AML-193 (cell line): ENCODE measurements at places on chromosomes 2 and 18.

DNA sequence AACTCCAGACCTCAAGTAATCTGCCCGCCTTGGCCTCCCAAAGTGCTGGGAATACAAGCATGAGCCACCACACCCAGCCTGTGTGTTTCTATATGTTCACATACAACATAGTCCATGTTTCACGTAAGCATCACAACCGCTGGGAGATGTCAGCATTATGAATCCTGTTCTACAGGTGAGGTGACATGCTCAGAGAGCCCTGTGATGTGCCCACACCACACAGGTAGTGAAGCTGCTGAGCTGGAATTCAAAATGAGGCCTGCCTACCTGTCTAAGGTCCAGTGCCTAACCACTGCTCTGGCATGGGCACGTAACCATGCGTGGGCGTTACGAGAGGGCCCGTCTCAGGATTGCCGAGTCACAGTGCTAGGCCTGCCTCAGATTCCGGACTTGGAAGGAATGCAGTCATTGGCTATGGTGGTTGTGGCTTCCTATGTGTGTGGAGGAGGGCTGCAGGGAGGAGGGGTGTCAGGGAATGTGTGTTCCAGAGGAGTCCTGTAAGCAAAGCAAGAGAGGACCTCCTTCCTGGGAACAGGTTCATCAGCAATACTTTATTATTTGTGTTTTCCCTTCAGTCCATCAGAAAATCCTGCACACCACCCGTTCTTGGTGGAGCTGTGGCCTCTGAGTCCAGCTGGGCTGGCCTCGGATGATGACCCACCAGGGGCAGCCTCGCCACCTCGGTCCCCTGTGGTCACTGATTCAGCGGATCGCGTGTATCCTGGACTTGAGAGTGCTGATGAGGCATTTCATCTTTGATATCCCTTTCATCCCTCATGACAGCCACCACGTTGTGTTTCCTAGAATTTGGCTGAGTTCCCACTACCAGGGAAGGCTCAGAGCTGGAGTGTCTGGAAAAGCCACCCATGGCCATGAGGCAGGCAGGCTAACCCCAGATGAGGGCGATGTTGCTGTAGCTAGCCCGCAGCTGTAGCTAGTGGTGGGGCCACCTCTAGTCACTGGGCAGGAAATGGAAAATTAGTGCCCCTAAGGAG lies 31.1 kb downstream of the HK2 start:
- DNase-seq: no peak

DNA sequence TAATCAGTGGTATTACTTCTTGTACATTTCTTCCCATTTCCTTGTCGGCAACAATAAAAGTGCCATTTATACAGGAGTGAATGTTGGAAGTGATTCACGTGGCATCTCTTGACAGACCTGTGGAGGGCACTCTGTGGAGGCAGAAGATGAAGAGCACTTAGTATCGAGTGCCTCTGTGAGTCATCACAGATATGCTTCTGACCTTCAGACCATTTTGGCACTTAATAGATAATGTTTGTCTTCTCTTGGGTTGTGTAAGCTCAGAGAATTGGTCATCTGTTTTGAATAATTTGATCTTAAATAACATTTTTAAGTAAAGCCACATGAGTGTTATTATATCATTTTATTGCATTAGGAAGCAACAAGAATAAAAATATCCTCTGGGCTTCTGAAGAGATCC lies 305.5 kb downstream of the PTPRM start:
- DNase-seq: no peak

DNA sequence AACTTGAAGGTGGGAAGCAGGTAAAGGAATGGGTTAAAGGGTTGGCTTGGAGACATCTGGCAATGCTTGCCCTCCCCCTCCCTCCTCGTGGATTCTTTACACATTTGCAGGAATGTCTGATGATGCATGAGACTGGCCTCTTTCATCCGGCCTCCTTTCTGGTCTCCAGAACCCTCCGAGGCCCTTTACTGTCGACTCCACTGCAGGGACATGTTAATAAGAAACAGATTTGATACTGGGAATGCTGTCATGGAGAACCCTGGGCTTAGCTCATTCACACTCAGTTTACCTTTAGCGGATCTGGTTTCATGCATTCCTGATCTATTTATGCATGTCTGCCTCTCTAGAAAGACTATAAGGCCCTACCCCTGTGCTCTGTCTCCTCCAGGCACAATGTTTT lies 238.7 kb downstream of the TGIF1 start:
- DNase-seq: no peak

DNA sequence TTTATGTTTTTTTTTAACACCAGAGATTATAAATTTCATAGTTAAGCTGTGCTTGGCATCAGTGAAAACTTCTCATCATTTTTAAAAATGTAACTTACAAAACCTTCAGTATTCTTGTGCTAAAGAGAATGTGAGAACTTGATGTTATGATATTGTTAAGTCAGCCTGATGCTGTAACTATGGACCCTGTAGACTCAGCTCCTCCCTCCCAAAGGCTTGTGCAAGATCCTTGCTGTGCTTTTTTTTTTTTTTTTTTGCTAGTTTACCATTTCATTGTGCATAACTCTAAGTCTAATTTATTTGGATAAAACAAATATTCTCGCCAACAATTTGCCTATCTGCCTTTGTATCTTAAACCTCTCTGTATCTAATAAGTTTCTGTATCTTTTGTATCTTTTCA lies 12.9 kb upstream of the TFPI start:
- DNase-seq: peak; percentile 54

DNA sequence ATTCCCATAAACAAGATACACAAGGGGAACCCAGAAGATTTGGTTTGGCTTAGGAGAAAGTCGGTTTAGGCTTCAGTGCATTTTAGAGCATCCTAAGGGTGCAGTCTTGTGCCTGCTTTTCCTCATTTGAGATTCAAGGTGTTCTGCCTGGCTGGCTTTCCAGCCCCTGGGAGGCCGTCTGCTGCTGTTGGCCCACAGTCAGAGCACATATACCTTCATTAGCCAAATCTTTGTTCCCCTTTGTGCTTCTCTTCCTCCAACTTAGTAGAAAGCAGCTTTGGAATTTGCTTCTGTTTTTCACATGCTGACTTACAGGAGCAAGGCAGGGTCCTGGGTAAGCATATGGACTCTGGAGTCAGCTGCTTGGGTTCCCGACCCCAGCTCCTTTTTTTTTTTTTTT lies 477.1 kb upstream of the TCF4 start:
- DNase-seq: no peak

GRCh38 chr2:24054366-24055010 lies 4.9 kb downstream of the FKBP1B start:
- no peak for DNase-seq

GRCh38 chr2:197007716-197008628 lies 81.5 kb upstream of the PGAP1 start:
- DNase-seq: no peak

- no peak for DNase-seq
These were observed 36.9 kb downstream of the ST8SIA3 start for GRCh38 chr18:57389271-57389670.

GRCh38 chr2:112054847-112055729 lies at the start of gene TMEM87B:
TMEM87B (plus strand) TSS chr2:112055269; CDS start chr2:112055592, 323 bp downstream.
- peak; percentile 83 for DNase-seq

DNA sequence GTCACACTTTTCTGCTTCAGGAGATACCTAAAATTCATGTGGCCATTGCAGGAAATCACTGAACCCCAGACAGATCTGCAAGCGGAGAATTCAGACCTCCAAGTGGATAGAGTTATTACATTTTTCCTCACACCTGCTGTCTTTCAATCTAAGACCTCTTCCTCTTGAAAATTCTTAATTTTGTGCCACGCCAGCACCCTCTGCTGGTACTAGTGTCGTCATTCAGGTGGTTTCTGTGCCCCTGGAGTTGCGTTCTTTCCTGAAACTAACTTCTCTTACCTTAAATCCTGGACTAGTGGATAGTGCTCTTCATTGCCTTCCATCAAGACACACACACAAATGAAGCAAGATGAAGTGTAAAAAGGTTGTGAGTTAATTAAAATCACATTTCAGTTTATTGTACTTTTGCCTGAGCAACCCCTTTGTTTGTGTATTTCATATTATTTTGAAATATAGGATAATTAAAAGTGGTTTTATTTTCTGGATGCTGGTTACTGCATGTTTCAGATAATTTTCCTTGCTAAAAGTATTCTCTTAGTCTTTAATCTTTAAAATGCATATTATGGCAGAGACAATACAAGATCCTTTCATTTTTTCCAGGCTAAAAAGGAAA lies 1.6 kb upstream of the DNER start:
- peak; percentile 23 for DNase-seq

- DNase-seq: no peak
These were observed 76.4 kb upstream of the DYNC1I2 start for GRCh38 chr2:171610824-171611223.

- no peak for DNase-seq
These were observed 412.3 kb upstream of the ETAA1 start for GRCh38 chr2:66984864-66985263.

- no peak for DNase-seq
These were observed 217.5 kb downstream of the CYP26B1 start for GRCh38 chr2:71930049-71930681.

GRCh38 chr2:96762529-96763311 lies 2.0 kb downstream of the CNNM4 start:
- DNase-seq: no peak

- no peak for DNase-seq
These were observed 98.2 kb downstream of the GAREM1 start for GRCh38 chr18:32372381-32373061.

DNA sequence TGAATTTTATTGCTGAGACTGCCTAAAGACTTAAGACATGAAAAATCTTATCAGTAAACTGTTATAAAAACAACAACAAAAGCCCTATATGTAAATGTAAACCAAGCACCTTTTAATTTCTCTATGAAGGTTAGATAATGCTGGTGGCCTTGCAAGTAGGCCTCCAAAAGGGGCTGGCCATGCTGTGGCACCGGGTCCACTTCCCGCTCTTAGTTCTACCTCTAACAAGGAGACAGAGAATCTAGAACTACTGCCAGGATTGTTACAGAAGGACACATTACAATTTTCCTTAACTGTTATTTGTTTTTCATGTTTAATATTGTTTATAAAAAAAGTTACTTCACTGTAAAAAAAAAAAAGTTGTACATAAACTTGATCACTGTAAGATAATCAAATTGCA lies 49.0 kb downstream of the UGP2 start:
- no peak for DNase-seq

DNA sequence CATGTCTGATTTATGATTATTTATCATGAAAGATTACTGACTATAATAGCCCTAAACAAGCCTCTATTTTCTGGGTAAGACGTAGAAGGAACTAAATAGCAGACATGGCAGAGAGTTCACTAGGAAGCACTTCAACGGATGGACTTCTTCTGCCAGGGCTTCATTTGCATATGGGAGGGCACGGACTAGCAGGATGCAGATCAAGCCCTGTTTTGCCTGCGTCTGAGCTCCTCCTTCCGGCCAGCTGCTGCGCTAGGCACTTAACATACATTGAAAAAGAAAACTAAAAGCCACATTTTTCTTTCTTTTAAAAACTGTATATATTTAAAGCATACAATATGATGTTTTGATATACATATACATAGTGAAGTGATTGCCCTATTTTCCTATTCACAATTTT lies 340.0 kb upstream of the MEX3C start:
- DNase-seq: peak; percentile 0

DNA sequence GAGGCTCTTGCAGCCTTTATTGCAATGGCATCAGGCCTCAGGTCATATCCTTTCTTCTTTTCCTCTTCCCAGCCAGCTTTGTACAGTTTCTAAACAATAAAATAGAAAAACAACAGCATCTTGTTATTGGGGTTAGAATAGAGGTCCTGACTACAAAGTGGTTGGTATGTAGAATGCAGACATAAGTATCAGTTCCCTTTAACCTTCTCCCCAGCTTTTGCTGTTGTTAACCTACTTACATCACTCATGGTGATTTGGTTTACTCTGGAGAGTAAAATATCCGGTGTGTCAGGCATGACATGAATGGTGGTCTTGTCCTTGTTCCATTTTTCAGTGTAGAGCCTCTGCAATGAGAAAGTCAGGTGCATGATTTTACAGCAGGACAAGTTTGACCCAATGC lies 69.8 kb downstream of the NEB start:
- DNase-seq: no peak

DNA sequence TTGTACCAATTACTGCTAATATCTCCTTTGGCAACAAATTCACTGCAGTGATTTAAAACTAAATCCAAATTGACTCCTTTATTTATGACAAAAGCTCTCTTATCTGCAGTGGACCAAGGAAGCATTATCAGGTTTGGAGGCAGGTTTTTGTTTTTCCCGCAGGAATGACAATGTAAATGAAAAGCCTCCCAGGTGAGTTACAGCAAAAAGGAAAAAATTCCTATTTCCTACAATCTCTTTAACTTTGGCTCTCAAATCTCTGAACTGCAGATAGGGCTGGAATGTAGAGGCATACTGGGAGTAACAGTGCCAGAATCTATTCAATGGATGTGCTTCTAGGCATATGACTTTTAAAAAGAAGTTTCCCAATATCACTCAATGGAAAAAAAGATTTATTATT lies 28.9 kb upstream of the LRP2 start:
- DNase-seq: no peak

DNA sequence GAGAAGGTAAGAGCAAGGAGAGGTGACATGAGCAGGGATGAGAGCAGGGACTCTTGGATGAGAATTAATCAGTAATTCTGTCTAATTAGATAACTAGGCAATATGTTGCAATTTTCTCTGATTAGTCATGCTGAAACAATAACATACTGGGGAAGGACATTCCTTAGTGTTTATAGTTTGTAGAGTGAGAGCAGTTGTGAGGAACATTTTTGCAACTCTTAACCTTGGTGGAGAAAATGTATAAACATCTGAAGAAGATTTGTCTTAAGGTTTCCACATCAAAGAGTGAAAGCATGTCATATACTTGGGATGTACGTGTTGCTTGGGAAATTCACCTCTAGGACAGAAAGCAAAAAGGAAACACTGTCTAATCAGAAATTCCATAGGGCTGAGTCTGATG lies 955.4 kb upstream of the FANCL start:
- DNase-seq: no peak

DNA sequence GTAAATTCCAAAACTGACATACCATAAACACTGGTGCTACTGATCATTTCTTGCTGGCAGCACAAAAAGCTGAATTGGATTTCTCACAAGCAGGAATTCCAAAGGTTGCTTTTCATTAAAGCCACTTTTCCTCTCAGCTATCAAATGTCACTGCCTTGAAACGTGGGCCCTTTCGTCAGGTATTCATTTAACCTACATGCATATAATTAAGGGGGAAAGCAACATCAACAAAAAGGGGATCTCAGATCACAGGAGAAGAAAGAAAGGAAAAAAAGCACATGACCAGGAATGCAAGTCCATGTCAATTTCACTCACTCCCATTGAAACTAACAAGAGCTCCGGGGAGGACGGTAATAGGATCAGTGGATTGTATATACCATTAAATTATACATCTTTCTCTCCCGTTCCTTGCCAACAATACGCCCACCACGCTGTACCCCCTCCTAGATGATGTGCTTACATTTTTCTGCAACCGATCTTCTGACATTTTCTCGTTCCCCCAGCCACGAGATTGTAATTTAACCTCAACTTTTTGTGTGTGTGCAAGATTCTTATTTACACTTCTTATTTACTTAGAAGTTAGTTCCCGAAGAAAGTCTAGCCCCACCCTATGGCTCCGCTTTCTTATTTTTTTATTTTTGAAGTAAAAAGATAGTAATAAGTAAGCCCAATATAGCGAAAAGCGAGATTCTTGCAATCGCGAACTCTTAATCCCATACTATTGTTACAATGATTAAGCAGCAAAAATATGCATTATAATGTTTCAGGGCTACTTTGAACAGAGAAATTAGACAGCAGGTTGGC lies 725 bp downstream of the FIGN start:
- no peak for DNase-seq
